ENCODE measurements at places on chromosomes 16 and 17.
A peak's percentile ranks its signal among the peaks of the same experiment; 100 is the strongest.

DNA sequence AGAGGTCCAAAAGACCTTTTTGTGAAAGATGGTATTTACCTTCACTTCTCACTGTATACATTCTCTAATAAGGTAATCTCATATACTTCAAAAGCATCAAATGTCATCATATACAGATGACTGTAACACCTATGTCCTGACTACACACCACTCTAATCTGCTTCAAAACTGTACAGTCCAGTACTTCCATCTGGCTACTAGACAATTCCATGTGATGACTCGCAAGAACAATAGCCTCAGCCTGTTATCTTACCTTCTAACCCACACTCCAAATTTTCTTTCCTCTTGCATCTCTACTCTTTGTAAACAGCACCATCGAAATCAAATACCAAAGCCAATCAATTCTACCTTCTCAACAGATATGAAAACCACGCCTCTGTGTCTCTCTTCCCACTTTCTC, 24.1 kb downstream of the MYO1D start:
- no peak for DNase-seq

DNA sequence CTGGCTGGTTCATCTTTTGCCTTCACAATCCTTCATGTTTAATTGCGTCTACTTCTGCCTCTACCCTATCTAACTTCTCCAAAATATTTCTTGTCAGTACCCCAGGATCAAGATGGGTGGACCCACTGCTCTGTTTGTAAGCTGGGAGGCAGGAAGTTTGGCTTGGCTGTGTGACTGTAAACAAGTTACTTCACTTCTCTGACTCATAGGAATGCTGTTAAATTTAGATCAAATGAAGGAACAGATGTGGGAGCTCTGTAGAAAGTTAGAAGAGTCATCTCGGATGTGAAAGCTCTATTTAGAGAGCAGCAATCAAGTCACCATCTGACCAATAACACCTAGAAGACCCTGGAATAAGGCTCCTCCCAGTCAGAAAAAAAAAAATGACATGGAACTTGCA, 55.2 kb upstream of the MRTFB start:
- DNase-seq: no peak

DNA sequence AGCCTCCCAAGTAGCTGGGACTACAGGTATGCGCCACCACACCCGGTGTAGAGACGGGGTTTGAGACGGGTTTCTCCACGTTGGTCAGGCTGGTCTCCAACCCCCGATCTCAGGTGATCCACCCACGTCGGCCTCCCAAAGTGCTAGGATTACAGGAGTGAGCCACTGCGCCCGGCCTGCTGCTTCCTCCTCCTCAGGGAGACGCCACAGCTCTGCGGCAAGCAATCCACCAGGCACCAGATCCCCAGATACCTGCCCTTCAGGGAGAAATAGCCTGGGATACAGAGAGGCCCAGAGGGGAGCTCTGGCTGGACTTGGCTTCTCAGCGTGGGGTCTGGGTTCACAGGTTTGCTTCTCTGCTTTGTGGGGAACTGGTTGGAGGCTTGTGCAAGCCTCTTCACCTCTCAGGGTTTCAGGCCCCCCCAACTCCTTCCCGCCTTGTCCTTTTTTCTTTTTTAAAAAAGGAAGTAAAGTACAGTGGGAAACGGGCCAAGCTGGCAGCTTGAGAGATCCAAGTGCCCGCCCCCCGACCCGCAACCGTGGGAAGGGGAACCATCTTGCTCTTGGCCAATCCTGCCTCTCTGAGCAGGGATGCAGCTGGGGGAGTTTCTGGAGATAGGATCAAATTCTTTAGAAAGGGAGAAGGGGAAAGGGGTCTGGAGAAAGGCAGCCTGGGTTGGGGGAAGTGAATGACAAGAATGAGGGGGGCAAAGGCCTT, 2.6 kb upstream of the SPHK1 start:
- no peak for DNase-seq

DNA sequence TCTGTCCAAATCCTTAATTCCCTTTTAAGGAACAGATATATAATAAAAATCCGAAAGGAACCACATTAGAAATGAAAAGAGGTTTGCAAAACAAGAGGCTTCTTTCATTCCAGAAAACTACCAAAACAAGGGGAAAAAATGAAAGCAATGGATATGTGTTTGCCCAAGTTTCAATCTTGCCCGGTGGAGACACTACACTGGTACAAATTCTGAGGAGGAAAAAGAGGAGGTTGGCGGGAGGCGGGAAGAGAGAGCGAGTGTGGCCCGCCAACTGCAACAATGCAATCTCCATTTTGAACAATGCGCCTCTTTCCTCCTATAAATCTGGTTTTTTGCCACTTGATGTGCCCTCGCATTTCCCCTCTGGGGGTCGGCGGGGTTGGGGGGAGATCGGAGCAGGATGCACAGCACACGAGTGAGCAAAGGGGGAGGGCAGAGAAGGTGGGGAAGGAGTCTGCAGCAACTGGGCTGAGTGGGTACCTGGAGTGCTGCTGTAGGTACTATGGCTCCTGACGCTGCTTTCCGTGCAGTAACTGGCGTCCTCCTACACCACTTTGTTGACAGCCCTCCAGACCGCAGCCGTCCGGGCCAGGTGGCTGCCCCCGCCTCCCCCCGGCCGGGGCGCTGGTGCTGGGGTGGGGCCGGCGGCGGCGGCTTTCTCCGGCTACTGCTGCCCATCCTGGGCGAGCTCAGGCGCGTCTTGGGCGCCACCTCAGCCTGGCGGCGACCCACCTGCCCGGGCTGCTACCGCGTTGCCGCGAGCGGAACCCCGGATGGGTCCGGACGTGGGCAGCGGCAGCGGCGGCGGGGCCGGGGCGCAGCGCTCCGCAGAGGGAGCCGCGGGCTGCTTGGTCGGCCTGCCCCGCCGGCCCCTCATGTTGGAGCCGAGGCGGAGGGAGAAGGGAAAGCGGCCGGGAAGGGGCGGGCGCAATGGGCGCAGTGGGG, 93.8 kb upstream of the PLEKHM1 start:
- peak; percentile 65 for DNase-seq

GRCh38 chr17:33370401-33370800, 77.3 kb upstream of the ASIC2 start:
- no peak for DNase-seq

GRCh38 chr17:35764123-35764991, 3.7 kb downstream of the C17orf50 start:
- DNase-seq: peak; percentile 92

DNA sequence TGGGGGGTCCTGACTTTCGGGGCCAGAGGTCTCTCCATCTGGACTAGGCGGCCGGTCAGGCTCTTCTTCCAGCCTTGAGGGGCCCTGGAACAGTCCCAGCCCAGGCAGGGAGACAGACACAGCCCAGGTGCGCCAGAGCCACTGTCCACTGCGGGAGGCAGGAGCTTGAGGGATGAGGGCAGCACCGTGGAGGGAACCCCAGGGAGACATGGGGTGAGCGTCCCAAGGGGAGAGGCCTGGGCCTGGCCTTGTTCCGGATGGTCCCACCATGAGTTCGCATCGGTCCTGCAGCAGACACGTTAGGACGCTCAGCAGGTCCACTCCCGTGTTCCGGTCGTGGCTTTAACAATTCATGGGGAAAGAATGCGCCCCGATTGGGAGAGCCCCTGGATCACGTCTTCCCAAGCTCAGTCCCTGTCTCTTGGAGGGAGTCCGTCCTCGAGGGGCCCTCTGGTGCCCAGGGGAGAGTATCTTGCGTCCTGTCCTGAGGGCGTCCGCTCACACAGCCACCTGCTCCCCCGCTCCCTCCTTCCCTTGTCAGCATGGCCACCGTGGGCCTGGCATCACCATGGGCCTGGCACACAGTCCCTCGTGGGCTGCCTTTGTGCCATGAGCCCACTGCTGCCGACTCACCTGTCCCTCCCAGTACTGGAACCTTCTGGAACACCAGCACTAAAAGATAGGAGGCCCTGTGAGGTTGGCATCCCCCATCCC, 6.7 kb upstream of the NUDT16L1 start:
- DNase-seq: no peak
